Regular cardiac myocyte (primary cell): ENCODE measurements at places on chromosomes 5 and 9. TPM values are rescaled to one million over a fixed set of nuclear protein-coding genes. Genes with fewer than 3 reads are reported as not detected.

Gene IL17B
- total RNA-seq = 0.28 and 0.38 TPM in 2 replicates

Gene TMEM171
- 5.6 and 9.0 TPM in 2 replicates for total RNA-seq

Gene IQGAP2
- total RNA-seq = 1.2 and 3.7 TPM in 2 replicates

Gene SH3TC2
- total RNA-seq = 3.9 and 4.4 TPM in 2 replicates

Gene RNF180
- total RNA-seq = 4.0 and 8.7 TPM in 2 replicates

Gene SAPCD2
- total RNA-seq = 0.85 and 10.4 TPM in 2 replicates

Gene PCDHGA10
- 1.2 and 3.4 TPM in 2 replicates for total RNA-seq

Gene TAS2R1
- 0.28 TPM in 1 of 2 replicates, not detected in the other for total RNA-seq
